ENCODE measurements at places on chromosomes 7 and 10.

DNA sequence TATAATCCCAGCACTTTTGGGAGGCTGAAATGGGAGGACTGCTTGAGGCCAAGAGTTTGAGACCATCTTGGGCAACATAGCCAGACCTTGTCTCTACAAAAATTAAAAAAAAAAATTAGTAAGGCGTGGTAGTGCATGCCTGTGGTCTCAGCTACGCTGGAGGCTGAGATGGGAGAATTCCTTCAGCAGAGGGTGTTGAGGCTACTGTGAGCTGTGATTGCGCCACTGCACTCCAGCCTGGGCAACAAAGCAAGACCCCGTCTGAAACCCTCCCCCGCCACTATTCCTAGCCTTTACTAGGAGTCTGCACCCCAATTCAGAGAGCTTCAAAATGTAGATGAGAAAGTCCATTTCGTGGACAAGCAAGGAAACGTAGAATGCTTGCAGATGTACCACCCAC, 95.2 kb downstream of the PRPF18 start:
- DNase-seq: no peak

GRCh38 chr7:945147-945555, 9.3 kb downstream of the ADAP1 start:
- DNase-seq: peak; percentile 57

- no peak for DNase-seq
Observed at GRCh38 chr7:123346766-123347165, 147.0 kb upstream of the SLC13A1 start.

GRCh38 chr7:5705318-5705717, 76.1 kb downstream of the RNF216 start:
- no peak for DNase-seq

DNA sequence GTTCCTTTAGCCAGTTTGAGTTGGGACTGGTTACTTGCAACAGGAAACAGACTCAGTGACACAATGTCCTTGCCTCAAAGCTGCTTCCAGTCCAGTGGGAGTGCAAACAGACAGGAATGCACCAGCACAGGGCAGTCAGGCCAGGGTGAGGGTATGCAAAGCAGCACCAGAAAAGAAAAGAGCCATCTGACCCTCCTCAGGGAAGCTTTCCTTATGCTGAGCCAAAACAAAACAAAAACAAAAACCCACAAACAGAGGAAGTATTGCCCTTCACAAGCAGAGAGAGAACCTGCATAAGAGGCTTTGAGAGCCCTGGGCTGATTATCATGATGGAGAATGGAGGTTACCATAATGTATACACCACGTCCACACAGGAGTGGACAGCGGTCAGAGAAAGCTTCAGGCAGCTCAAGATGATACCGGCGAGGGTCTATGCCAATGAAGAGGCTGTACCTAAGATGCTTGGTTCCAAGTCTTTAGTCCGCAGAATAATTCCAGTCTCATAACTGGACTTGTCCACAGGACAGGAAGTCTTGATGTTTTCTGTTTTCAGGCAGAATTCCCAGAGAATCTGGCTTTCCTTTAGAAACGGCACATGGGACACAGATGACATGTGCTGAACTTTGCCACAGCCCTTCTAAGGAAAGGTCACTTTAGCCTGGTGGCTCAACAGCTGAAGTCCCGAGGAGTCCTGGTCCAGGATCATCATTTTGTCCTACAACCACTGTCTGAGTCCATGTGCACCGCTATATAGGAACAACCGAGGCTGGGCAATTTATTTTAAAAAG, 263.3 kb downstream of the TNS3 start:
- DNase-seq: no peak

DNA sequence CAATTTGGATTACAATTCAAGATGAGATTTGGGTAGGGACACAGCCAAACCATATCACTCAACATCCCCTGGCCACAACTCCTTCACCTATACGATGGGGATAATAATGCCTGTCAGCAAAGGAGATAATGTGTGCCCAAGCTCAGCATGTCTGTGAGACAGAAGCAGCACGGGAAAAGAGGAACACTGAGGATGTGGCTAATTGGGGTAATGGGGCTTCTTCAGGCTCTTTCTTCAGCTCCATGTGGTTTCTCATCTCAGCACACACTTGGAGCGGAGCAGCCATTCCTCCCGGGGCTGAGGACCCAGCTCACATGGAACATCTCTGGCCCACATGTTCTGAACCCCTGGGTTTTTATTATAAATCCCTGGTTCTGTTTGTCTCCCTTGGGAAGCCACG, 136.0 kb upstream of the NAMPT start:
- no peak for DNase-seq

- DNase-seq: no peak
Observed at GRCh38 chr7:19101472-19101871, 16.0 kb downstream of the TWIST1 start.

- no peak for DNase-seq
Observed at GRCh38 chr7:126840869-126841268, 411.9 kb downstream of the GRM8 start.

- DNase-seq: no peak
Observed at GRCh38 chr7:102030696-102031095, 213.3 kb downstream of the CUX1 start.

DNA sequence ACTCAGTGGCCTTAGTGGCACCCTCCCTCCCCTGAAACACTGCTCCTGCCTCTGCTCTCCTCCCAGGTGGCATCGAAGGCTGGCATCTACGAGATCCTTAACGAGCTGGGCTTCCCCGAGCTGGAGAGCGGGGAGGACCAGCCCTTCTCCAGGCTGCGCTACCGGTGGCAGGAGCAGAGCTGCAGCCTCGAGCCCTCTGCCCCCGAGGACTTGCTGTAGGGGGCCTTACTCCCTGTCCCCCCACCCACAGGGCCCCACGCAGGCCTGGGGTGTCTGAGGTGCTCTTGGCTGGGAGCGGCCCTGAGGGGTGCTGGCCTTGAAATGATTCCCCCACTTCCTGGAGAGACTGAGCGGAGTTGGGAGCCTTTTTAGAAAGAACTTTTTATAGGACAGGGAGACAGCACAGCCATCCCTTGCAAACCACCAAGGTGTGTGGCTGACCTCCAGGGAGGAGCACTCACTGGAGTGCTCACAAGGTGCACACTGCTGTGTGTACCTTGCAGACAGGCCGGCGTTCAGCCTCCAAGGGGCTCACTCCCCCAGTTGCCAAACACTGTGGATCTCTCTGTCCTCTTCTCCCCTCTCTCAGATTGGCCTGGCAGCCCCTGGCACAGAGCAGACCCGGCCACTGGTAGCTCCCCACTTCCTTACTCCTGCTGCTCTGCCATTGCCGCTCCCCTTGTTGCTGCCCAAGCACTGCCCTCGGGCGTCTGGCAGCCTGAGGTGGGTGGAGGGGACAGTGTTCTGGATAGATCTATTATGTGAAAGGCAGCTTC, 35.8 kb downstream of the PRF1 start:
- DNase-seq: no peak

DNA sequence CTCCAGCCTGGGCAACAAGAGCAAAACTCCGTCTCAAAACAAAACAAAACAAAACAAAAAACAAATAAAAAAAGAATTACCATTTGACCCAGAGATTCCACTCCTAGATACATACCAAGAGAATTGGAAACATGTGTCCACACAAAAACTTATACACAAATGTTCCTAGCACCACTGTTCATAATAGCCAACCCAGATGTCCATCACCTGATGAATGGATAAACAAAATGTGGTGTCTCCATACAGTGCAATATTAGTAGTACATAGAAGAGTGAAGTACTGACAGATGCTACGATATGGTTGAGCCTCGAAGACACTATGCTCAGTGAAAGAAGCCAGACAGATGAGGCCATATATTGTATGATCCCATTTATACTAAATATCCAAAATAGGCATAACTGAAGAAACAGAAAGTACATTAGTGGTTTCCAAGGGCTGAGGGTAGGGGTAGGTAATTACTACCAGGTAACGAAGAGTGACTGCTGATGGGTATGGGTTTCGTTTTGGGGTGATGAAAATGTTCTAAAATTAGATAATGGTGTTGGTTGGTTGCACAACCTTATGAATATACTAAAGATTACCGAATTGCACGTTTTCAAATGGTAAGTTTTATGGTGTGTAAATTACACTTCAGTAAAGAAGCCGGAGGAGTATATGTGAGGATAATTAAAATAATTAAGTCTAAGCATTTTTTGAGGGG, 20.0 kb downstream of the MYO1G start:
- no peak for DNase-seq
